ENCODE measurements at places on chromosomes 3 and 15.
A peak's percentile ranks its signal among the peaks of the same experiment; 100 is the strongest.

- no peak for DNase-seq
These were observed 14.0 kb downstream of the PLCD1 start for GRCh38 chr3:38015485-38015884.

DNA sequence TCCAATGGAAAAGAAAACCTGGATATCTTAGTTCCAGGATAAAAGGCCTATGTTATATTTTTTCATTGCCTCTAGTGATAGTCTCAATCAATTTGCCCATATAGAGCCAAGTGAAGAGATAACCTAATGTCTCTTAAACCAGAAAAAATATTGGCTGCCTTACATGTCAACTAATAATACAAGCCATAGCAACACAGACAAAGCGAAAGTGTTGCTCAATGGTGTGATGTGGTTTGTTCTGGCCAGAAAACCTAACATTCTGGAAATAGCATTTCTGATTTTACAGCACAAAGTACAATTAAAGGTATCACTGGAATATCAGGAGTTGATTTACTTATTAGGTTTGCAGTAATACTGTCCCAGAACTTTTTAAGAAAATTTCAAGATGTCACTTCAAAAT lies 101.5 kb downstream of the ATP8B4 start:
- no peak for DNase-seq

DNA sequence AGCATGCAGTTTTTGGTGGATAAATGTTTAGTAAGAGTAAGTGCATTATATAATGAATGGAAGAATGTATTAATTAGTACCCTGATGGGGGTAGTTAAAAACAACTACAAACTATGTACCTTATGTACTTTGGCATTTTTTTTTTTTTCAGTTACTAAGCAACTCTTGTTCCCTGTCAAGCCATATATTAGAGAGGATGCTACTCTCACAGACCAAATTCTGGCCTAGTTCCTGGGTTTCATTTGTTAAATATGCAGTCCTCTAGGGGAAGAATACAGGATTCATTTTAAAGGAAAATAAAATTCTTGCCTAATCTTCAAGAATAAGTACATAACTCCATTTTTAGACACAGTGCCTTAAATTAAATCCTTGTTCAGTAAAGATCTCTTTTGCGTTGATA lies 16.9 kb downstream of the FAM98B start:
- DNase-seq: no peak

DNA sequence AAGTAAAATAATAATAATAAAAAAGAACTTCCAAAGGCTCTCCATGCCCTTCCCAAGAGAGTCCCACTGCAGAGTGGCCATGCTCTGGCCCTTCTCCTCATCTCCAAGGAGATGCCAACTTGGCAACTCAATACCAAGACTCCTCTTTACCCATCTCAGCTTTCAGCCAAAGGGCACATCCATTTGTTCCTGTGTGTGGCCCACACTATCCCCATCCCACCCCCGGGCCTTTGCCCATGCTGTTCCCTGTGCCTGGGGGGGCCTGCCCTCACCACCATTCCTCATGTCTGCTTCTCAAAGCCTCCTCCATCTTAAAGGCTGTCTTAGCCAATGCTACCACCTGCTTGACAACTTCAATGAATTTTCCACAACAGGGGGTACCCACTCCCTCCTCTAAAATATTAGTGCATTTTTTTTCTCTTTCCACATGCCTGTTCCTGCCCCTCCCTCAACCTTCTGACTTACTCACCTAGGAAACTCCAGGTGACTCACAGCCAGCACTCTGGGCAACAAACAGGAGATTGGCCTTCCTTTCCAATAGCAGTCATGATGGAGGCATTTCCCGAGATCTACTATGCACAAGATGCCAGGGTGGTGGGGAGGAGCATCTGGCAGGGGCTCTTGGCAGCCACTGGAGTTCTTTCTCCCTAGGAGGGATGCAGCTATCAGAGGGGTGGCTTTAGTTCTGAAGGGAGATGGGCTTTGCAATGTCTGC lies 109.4 kb upstream of the SMAD3 start:
- no peak for DNase-seq

DNA sequence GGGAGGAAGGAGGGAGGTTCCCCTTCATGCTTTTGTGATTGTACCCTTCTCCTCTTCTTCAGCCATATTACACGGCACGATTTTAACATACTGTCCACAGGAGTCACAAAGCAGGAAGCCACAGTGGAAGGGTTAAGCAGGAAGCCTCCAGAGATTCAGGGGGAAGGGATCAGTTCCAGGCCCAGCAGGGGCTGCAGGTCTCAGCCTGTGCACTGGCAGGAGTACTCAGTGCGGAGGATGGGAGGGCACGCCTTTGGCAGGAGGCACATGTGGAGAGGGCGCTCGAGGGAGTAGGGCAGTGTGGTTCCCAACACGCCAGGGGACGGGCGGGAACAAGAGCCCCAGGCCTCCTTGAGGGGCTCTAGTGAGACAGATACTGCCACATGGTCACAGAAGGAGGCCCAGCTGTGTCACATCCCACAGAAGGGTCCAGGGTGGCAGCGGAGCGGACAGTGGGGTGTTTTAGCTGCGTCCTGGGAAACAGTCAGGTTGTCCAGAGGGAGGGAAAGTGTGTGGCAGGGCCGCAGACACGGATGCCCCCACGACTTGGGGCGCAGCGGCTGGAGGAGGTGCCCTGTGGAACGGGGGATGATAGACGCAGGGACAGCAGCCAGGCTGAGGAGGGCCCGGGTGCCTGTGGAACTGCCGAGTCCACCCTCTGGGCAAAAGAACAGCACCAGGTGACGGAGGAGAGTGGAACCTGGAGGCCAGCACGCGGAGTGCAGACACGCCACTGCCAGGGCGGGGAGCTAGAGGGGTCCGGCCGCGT lies 77.5 kb downstream of the CHSY1 start:
- DNase-seq: no peak

- DNase-seq: no peak
These were observed 52.0 kb downstream of the CCR3 start for GRCh38 chr3:46293991-46294833.

DNA sequence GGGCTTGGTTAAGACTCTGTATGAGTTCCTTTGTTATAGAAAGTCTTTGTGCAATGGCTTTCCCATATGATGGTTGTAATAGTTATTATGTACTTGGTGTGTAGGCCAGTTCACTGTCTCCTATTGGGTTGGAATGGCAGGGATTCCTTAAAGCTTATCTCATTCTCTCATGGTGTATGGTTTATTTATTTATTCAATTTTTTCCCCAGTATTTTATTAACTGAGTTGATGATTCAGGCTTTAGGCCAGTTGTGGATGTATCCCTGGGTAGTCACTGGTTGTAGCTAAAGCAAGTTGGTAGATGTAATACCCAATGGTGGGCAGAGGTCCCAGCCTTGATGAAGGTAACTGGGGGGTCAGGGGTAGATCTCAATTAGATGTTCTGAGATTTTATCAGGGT lies 349.4 kb downstream of the DOCK3 start:
- no peak for DNase-seq

DNA sequence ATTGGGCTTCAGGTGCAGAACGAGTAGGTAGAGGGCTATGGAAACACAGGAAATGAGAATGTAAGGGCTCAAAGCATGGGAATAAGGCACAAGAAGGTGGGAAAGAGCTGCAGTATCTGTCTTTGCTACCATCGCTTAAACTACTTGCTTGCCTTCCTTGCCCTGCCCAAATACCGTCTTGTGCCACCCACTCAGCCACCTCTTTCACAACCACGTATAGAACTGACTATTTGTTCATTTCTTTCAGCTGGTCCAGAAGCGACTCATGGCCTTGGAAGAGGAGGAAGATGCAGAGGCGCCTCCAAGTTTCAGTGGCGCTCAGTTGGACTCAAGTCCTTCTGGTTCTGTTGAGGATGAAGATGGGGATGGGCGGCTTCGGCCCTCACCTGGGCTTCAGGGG lies 11.8 kb downstream of the LPCAT4 start:
- DNase-seq: no peak

GRCh38 chr3:31242026-31242960 lies 290.4 kb upstream of the STT3B start:
- DNase-seq: no peak

- no peak for DNase-seq
These were observed 127.8 kb downstream of the STAG1 start for GRCh38 chr3:136624371-136624770.

GRCh38 chr3:135325096-135325495 lies 530.0 kb downstream of the EPHB1 start:
- peak; percentile 14 for DNase-seq

GRCh38 chr3:127006781-127007436 lies 24.0 kb downstream of the PLXNA1 start:
- no peak for DNase-seq

- DNase-seq: no peak
These were observed 23.7 kb upstream of the TBC1D21 start for GRCh38 chr15:73849641-73850040.

GRCh38 chr15:61871926-61872522 lies 188.2 kb downstream of the VPS13C start:
- DNase-seq: no peak

DNA sequence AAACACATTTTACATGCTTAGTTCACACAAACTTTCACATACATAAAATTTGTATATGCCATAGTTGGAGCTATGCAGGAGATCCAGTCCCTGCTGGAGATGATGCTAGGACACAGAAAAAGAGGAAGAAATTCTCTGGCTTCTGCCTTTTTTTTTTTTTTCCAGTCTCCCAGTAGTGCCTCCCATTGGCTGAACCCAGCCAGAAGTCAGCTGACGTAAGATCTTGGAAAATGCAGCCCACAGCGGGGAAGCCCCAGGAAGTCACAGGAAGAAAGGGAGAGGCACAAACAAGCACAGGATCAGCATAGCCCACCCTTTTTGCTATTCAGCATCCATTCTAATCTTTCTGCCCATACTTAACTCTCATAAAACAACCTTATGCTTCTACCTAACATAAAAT lies 38.5 kb downstream of the SCN11A start:
- DNase-seq: no peak

- DNase-seq: no peak
These were observed 9.0 kb upstream of the LRRFIP2 start for GRCh38 chr3:37183375-37183831.

GRCh38 chr15:72338617-72339321 lies 18.8 kb upstream of the CELF6 start:
- no peak for DNase-seq

GRCh38 chr15:66658044-66658443 lies 44.0 kb upstream of the SMAD6 start:
- no peak for DNase-seq

DNA sequence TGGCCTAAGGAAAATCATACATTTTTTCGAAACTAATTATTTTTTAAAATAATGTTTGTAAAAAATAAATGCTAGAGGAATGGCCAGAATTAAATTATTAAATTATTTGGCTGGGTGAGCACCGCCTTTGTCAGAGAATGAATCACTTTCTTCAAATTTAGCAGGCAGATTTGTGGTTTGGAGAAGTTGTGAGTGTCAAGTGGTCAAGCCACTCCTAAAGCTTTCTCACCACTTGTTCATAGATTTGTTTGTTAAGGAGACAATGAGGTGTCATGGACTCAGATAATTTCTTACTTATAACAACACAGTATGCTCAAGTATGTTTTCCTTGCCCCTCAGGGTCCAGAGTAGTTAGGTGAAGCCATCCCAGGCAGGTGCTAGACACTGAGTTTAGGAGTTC lies 196.2 kb downstream of the TUSC7 start:
- no peak for DNase-seq

DNA sequence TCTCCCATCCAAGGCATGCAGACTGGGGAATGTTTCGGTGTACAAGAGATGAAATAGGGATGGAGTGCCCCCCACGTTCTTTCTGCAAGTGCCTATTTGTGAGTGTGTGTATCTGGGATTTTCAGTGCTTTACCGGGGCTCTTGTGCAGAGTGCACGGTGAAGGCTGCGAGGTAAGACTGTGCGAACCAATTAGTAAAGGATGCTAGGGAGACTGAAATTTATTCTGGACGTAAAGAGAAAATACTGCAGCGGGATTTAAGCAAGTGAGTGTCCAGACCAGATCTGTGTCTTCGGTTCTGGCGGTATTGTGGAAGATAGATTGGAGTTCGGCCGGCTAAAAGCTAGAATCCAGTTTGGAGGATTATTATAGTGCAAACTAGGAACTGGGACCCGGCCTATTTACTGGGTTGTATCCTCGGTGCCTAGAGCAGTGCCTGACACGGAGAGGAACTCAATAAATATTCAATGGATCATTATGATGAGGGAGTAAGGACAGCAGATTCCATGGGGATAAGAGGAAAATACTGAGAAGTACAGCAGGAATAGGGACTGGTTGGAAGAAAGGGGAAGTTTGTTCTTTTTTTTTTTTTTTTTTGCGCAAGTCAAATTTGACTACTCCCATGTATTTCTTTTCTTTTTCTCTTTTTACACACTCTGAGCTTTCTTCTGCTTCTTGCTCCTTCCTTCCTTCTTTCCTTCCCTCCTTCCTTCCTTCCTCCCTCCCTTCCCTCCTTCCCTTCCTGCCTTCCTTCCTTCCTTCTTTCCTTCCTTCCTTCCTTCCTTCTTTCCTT lies 580 bp upstream of the MAGEF1 start:
- DNase-seq: no peak

DNA sequence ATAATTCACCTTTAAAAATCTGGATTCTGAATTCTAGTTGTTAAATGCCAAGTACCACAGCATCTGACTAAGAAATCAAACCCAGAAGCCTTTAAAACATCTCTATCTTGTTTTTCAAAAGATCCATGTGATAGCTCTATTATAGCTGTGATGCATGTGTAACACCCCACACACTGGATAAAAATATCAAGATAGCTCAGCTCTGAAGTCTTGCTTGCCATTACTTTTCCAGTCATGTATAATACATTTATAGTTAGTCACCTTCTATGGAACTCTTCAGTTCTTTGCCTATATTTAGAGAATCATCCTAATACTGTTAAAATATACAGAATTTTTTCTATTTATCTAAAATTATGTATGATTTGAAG lies 11.6 kb downstream of the ARPP19 start:
- DNase-seq: no peak

DNA sequence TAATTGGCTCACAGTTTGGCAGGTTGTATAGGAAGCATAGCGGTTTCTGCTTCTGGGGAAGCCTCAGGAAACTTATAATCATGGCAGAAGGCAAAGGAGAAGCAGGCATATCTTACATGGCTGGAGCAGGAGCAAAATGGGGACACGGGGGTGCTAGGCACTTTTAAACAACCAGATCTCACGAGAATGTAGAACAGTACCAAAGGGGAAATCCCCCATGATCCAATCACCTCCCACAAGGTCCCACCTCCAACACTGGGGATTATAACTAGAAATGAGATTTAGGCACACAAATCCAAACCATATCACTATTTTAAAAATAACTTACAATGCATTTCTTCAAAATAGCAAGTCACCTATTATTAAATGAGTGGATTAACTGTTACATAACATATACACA lies 47.1 kb upstream of the ANKRD28 start:
- DNase-seq: no peak
